ENCODE measurements at places on chromosomes 11 and 22.

DNA sequence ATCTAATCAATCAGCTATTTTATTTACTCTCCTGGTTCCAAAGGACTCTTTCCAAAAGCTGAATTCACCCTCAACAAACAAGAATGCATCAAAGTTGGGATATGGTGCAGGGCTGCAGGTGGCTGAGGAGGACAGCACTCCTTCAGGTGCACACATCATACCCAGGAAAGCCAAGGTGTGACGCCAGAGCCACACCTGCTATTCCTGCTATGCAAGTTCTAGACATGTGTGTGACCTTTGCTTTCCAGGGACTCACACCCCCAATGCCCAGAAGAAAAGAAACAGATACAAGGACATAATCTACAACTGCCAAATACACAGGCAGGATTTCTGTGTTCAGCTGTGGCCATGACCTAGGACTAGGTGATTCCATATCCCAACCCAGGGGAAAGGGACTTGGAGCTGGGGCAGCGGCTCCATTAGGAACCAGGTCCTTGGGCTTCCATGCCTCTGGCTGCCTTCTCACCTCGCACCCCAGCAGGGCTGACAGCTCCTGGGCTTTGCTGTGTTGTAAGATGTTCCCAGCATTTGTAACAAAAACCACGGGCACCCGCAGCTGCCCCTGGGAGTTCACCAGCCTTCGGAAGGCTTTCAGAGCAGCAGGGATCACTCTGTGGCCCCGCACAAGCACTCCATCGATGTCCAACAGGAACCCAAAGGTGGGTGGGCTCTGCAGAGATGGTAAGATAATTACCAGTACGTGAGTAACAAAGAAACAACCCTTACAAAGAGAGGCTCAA, 9.8 kb downstream of the HDHD5 start:
- no peak for DNase-seq

GRCh38 chr11:39221550-39222138, 2237.8 kb downstream of the LRRC4C start:
- DNase-seq: no peak

GRCh38 chr22:35973388-35973787, 55.2 kb downstream of the RBFOX2 start:
- no peak for DNase-seq

DNA sequence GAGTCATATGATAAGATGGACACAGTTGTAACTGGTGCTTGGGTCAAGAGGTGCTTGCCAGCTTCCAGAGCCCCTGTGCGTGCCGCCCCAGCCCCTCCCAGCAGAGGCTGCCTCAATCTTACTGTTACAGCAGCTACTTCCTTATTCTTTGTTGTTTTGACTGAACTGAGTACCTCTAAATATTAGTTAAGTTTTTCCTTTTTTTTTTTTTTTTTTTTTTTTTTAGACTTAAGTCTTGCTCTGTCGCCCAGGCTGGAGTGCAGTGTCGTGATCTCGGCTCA, 8.8 kb downstream of the ZBED4 start:
- peak; percentile 48 for DNase-seq

GRCh38 chr11:2084721-2085120, 54.5 kb downstream of the IGF2 start:
- no peak for DNase-seq

DNA sequence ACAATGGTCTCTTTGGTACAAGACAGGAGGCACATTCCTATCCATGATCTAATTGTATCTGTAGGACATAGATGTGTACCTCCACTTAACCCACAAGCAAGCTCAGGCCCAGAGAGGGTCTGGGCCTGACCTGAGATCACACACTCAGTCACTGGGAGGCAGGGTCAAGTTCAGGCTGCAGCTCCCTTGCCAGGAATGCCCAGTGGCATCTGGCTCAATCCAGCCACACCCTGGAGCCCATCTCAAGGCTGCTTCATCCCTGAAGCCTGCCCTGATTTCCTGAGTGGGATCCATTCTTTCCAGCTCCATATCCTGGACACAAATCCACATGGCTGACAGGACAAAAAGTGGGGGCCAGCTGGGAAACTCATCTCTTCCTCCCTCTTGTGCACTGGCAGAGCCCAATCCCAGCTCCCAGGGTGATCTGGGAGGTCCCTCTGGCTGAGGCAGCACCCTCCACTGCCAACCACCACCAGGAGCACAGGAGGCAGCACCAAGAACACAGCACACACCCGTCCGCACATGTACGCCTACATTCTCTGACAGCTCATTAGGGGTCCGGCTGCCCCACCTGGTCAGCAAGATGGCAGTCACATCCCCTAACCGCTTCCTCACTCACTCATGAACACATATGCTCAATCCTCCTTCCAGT, 39.2 kb upstream of the KLHL35 start:
- DNase-seq: no peak

DNA sequence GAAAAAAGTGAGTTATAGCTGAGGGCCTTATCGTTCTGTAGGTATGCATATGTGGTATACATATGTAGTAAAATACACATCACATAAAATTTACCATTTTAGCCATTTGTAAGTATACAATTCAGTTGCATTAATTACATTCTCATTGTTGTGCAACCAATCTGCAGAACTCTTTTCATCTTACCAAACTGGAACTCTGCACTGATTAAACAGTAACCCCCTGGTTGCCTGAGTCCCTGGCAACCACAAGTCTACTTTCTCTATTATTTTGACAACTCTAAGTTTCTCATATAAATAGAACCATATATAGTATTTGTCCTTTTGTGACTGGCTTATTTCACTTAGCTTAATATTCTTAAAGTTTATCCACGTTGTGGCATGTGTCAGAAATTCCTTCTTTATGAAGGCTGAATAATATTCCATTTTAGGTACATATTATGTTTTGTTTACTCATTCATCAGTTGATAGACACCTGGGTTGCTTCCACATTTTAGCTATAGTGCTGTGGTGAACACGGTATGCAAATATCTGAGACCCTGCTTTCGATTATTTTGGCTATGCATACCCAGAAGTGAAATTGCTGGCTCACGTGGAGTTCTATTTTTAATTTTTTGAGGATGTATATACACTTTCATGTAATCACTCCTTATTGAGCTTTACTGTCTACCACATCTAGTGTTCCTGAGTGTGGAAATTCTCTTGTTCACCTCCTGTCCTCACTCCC, 1.6 kb upstream of the DDX10 start:
- no peak for DNase-seq

DNA sequence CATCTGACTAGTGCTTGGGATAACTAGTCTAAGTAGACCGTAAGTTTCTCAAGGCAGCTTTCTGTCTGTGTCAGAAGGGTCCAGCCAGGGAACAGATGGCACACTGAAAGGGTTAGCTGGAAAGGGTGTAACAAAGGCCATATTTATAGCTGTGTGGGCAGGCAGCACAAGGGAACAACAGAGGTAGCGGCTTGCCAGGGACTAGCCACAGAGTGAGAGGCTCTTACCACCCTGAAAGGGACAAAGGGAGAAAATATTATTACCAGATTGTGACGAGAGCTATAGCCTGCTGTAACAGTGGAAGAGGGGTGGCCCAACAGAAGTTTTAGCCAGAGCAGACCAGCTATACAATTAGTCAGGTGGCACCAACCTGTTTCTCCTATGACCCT, 129.4 kb downstream of the CCDC34 start:
- no peak for DNase-seq

DNA sequence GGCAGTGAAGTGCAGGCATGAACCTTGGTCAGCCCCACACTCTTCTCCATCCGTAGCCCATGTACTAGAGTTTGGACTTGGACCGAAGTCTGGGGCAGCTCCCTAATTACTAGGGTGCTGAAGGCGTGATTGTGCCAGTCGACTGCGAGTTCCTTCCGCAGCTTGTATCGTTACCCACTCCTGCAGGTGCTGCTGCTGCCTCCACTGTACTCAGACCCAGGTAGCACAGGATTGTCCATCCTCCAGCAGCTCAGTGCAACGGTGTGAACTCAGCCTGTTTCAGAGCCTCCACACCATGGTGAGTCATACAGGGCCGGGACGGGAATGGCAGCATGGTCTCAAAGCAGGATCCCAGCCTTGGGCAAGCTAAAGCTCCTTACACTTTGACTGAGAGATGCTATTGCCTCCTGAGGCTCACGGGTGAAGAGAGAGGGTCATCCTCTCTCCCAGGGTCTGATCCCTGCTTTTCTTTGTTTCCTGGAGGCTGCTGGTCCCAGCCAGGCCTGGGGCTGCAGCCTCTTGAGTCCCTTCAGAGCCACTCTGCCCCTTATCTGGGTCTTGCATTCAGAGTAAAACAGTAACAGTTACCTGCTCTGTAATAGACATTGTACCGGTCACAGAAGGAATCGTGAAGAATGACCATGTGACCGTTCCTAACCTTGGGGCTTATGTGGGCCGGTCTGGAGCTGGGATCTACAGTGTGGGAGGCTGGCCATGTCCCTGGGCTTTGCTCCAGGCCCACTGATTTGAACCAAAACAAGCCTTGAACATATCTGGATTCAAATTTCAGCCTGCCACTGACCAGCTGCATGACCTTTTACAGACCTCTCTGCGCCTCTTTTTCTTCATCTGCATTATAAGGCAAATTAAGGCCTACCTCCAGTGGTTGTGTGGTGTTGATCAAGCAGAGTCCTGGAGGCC, 1.7 kb downstream of the TKFC start:
- DNase-seq: no peak

- DNase-seq: no peak
Observed at GRCh38 chr11:117946156-117946841, 17.1 kb upstream of the TMPRSS13 start.

- DNase-seq: no peak
Observed at GRCh38 chr22:39537975-39538374, 5.4 kb upstream of the RPS19BP1 start.

- DNase-seq: no peak
Observed at GRCh38 chr22:43297270-43298061, 45.7 kb downstream of the SCUBE1 start.

GRCh38 chr22:23574371-23574811, 5.7 kb downstream of the IGLL1 start:
- DNase-seq: peak; percentile 52

DNA sequence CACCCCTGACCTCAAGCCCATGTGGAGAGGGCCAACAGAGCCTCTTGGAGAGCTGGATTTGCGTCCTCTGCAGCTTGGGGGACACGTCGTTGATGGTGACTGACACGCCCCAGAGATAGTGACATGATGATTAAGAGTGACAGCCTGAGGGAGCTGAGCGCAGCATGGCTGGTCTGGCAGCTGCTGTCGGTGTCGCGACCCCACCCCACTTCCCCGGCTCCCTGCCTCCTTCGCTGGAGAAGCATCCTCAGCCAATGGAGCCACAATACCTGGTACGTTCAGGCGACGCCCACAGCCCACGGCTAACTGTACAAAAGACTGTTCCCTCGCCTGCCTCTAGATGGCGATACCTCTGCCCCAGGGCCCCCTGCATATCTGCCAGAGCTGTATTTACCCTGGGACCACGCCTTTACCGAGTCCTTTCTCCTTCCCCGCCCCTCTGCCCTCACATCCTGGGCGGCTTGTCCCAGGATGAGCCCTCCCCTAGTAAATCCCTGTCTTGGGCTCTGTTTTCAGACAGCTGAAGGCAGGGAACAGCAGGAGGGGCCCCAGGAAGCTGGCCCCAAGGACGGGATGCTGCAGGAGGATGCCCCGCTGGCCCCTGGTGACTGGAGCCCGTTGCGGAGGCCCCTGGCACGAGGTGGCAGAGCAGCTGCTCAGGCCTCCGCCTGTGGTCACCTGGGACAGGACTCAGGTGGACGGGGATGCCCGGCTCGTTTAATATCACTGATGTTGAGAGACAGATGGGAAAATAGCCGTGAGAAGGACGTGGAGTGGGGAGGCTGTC, 90.6 kb downstream of the RPS6KA4 start:
- DNase-seq: peak; percentile 65

DNA sequence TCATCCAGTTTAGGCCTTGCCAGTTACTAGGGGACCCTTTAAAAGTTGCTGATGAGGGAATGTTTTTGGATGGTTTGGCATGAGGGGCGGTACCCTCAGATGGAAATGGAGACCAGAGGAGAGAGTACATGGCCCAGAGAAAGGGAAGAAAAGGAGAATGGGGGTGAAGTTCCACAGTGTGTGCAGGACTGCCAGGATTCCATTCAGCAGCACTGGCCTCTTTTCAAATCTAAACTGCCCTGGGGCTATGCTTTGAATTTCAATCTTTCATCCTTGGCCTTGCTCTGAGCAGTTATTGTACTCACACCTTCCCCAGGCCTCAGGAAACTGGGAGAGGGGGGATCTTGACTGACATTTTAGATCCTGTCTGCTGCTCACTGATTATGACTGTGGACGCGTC, 3.0 kb downstream of the SLC3A2 start:
- DNase-seq: no peak

GRCh38 chr22:25930788-25931310, 188.9 kb downstream of the MYO18B start:
- no peak for DNase-seq

- DNase-seq: no peak
Observed at GRCh38 chr11:107271425-107271824, 186.2 kb downstream of the CWF19L2 start.

DNA sequence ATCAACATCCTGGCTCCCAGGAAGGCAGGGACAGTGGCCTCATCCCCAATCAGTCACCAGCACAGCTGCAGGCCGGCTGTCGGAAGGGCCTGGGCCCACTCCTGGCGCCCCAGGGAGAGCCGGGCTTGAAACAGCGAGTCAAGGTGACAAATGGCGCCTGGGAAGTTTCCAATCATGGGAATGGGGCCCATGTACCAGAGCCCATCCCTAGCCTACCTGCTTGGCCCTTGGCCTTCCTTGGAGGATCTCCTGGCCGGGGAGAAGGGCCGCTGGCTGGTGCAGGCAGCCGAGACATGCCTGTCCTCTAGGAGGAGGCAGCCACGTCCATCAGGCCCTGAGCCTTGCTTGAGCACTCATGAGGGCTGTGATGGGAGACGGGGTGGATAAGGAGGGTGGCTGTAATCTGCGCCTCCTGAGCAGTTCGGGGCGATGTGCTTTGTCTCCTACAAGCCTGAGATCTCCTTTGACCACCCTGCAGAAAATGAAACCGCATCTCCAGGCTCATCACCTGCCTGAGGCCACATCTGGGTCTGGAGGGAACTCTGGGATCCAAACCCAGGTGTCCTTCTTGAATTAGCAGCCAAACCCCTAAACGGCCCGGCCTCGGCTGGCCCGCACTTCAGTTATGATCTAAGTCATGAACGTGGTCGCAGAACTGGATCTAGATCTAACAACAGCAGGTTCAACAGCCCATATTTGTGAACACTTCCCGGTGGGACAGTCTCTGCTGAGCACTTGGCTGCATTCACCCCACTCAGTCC, 862.0 kb downstream of the TBC1D22A start:
- no peak for DNase-seq

GRCh38 chr22:36727927-36728488, 24.5 kb upstream of the CACNG2 start:
- no peak for DNase-seq

- DNase-seq: peak; percentile 81
Observed at GRCh38 chr22:24525416-24526037, 29.4 kb downstream of the GUCD1 start.

GRCh38 chr22:24232124-24232523, 12.8 kb downstream of the GGT5 start:
- no peak for DNase-seq

Data from upper lobe of left lung (tissue), 6 donors.